Fibroblast of villous mesenchyme (primary cell): ENCODE measurements at places on chromosomes 2 and 18. TPM values are rescaled to one million over a fixed set of nuclear protein-coding genes. Genes with fewer than 3 reads are reported as not detected.

The PCARE gene
- total RNA-seq = not detected in 2 replicates

The PKDCC gene
- 8.2 and 31.2 TPM in 2 replicates for total RNA-seq

The AGXT gene
- not detected in 2 replicates for total RNA-seq

- no peak for DNase-seq
Observed at GRCh38 chr2:234164493-234165413, 114.3 kb downstream of the SPP2 start.

DNA sequence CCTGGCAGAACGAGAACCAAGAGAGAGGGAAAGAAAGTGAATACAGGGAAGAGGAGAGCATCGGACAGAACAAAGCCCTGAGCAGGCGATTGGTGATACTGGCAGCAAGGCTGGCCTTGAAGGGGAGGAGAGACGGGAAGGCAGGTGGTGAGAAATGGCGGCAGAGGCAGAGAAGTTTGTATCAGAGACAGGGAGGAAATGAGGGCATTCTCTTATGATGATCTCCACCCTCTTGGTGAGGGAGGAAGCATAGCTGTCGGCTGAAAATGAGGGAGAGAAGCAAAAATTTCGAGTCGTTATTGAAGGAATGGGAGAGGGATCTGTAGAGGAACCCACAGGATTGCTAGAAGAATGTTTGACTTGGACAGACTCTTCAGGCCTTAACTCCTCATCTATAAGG lies 80.6 kb downstream of the CLIP4 start:
- no peak for DNase-seq

DNA sequence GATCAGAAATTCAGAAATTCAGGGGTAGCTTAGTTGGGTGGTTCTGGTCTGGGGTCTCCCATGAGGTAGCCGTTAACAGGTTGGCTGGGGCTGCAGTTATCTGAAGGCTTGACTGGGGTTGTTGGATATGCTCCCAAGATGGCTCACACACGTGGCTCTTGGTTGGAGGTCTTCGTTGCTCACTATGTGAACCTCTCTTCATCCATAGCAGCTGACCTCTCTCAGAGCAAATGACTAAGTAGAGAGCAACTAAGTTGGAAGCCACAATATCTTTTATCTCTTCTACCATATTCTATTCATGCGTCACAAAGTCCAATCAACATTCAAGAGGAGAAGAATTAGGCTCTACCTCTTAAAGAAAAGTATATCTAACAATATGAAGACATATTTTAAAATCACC lies 38.7 kb upstream of the SERTAD2 start:
- no peak for DNase-seq

DNA sequence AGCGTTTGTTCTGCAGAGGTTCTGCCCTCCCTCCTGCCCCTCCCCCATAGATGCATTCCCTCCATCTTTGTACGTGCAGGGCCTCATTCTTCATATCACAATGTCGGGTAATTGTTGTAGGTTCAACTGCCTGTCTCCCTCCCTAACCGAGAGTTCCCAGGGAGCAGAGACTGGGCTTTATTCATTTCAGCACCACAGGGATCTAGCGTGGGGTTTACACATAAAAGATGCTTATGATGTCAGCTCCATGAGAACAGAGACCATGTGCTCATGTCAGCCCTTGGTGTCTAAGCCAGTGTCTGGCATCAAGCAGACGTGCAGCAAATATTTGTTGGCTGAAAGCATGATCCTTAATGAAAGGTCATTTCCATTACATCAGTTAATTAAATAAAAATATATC lies 298.9 kb upstream of the TRIB2 start:
- DNase-seq = peak; percentile 28
